Upper lobe of left lung (tissue), 6 donors: ENCODE measurements at places on chromosomes 12 and 14.

GRCh38 chr12:67042697-67043131, 226.4 kb upstream of the CAND1 start:
- no peak for DNase-seq

GRCh38 chr12:75864161-75864560, 167.4 kb downstream of the PHLDA1 start:
- no peak for DNase-seq

GRCh38 chr12:46725332-46725731, 100.5 kb downstream of the SLC38A4 start:
- no peak for DNase-seq

- DNase-seq, result no peak
Observed at GRCh38 chr12:89501793-89502192, 22.8 kb downstream of the GALNT4 start.
